NCI-H748 treated with DMSO at 0.1 percent for 48 hours (cell line): ENCODE measurements at places on chromosomes 4 and X.

DNA sequence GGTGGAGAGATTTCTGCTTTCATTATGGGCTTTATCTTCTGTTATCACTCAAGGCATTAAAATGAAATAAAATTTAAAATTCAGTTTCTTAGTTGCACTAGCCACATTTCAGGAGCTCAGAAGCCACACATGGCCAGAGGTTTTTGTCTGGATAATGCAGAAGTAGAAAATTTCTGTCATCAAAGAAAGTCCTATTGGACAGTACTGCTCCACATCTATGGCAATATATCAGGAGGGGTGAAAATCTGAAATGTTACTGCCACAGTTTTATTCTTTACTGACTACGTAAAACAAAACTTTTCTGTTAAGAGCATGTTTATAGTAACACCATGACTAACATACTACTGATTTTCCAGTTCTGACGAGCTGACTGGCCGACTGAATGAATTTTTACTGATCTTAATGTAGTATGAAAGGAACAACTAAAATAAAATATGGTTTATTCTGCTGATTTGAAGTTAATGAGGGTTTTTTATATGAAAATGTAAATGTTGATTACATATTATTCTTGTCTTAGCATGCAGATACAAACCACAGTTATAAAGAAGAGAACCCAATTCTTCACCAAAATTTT lies 264.0 kb upstream of the HAND2 start:
- no peak for DNase-seq

DNA sequence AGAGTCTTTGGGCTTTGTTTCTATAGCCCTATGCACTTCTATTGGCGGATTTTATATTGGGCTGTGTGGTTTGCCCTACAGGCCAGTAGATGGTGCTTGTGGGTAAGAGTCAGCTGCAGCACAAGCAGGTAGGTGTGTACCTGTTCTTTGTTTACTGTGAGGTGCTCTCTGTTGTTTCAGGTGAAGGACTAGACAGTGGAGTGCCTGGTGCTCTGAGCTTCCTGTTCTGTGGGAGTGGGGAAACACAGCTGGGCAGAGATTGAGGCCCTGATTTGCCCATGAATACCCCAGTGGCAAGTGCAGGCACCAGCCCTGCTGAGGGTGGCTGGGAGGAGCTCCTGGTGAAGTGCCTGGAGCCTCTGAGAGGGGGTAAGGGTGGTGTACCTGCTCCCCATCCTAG lies 26.3 kb upstream of the UCP1 start:
- DNase-seq: peak; percentile 26

DNA sequence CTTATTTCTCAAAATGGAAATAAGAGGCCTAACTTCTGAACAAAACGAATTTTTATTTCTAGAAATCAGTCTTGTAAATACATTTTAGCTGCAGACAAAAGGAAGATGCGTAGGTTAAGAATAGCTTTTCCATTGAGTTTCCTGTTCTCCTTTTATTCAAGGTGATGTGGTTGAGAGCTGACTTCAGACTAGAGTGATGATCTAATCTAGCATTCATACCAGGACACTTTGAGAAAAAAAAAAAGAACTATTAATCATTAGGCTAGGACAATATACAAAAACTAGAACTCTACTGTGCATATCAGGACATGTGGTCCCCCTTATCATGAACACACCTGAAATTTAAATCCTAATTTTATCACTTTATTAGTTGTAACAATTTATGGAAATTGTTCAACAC lies 884.5 kb upstream of the EPHA5 start:
- DNase-seq: no peak

DNA sequence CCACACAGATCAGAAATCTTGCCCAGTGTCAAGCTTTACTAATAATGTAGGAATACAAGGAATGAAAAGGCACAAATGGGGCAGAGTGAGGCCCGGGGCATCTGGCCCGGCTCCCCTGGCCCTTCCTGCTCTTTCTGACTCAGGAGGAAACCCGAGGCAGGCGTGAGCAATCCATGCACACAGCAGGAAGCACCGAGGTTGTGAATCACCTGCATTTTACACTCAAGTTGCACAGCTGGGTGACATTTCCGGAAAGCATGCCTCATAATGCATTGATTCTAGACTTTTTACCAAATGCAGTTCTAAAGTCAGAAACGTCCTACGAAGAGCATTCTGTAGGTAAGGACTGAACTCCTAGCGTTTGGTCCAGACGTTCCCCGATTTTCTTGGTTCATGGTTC lies 38.9 kb downstream of the PRIMPOL start:
- no peak for DNase-seq

DNA sequence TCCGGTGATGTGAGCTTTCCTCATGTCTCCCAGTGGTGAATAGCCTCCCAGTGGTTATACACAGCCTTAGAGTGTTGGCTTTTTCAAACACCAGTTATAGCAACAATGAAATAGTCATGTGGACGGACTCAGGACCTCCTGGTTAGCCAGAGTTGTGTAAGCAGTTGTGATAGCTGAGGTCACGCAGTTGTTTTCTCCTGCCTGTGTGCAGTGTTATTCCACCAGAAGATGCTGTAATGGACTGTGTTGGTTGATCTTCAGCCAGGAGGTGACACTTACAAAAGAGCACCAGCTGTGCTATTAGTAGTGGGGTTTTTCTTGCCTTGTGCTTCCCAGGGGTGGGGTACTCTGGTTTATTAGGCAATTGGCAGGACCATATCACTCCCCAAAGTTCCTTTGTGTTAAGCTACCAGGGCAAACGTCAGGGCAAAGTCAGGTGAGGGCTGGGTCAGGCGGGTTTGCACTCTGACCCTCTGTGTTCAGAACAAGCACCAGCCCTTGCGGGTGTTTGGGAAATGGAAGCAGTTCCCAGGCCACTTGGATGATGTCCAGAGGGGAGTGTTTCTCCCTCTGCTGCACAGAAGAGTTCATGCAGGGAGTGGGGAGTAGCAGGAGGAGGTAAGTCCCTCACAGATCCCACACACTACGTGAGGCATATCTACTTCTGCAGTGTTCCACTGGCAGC lies 252.6 kb downstream of the TMEM47 start:
- no peak for DNase-seq

DNA sequence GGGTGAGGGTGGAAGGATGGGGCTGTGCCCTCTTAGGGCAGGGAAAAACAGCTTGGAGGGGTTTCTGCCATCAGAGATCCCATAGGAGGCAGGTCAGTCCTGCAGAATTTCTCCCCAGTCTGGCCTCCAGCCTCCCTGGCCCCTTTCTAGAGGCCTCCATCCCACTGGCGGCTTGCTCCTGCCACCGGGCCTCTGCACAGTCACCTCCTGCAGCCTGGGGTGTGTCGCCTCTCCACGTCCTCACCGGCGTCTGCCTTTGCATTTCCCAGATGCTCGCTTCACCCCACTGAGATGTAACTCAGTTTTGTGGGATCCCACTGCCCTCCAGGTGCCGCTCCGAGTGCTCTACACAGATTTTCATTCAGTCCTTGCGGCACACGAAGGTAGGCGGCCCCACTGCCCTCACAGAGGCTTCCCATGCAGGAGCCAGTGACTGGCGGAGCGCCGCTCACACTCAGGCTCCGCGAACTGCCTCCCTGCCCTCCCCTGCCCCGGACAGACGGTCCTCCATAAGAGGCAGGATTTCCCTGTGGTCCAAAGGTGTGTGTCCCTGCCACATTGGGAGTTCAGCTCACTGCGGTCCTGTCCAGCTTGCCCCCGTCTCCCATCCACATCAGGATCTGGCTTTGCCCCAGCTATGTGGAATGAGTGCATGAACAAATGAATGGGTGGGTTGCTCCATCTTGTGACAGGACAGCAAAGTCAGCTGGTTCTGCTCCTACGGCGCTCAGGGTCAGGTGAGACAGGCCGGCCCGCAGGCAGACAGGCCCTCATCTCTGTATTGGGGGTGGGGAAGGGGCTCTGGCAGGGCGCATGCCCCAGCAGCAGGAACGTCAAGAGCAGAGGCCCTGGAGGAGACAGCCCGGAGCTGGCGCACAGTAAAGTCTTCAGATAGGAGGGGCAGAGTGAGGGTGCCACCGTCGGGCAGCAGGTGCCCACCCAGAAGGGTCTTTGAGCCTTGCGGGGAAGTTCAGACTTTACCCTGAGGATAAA lies 2.7 kb upstream of the TMEM271 start:
- DNase-seq: no peak

- peak; percentile 17 for DNase-seq
Observed at GRCh38 chr4:82785611-82786400, 12.8 kb downstream of the SCD5 start.

DNA sequence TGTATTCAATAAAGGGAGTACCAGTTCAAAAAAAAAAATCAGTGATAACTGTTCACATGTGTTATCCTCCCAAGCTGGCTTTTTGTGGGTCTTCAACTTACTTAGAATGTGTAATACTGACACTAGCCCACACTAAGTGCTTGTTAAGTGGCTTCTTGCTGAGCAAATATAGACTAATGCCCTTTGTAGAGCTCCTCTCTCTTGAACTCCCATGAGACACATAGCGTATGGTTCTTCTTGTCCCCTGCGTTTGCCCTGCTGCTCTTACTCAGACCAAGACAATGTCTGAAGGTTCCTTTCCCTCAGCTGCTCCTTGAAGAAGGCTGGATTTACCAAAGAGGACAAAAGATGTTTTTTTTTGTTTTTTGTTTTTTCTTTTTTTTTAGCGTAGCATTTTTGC lies 110.9 kb downstream of the FRAS1 start:
- peak; percentile 4 for DNase-seq

GRCh38 chrX:105190252-105190853 lies 30.1 kb downstream of the TEX13A start:
- no peak for DNase-seq

DNA sequence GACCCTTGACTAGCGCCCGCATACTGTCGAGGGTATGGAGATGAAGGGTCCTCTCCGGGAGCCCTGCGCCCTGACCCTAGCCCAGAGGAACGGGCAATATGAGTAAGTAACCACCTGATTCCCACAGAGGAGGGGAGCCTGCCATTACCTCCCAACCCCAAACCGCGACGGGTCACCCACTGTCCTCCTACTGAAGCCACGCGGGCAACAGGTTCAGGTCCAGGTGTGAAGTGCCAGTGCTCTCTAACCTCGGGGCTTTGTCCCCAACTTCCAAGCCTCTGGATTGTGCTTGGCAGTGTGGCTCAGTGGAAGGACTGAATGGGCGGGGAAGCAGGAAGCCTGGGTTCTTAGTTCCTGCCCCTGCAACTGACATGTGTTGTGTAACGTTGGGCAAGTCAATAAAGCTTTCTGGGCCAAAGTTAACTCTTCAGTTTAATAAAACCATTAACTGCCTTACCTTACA lies 694 bp downstream of the OCRL start:
- DNase-seq: no peak

- no peak for DNase-seq
Observed at GRCh38 chrX:24005028-24005427, 22.0 kb downstream of the KLHL15 start.

GRCh38 chr4:76011700-76012387 lies 4.5 kb upstream of the CXCL9 start:
- DNase-seq: no peak

- no peak for DNase-seq
Observed at GRCh38 chr4:59037812-59038211, 1927.6 kb upstream of the IGFBP7 start.

DNA sequence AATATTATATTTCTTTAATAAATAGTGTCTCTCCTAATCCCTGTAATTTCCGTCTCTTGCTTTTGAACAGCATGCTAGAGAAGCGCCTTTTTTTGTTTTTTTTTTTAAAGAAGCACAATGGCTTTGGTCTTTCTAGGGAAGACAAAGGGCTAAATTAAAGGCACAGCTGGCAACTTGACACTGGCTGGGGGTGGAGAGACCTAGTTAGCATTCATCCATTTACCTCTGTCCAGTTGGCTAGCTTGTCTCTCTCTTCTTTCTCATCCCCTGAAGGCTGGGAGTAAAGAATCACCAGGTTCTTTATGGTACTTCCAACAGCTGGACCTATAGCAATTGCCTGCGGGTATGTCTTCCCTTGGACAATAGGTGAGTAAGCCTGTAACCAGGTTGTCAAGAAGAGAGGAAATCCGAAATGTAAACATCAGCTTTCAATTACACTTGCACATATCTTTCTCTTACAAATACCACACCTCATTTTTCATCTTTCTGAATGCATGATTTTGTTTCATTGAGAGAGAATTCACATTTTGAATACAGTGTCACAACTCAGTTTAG lies 178.4 kb upstream of the GPR101 start:
- DNase-seq: no peak

- no peak for DNase-seq
Observed at GRCh38 chr4:142155347-142155746, 519.0 kb downstream of the IL15 start.

GRCh38 chr4:66927937-66928336 lies 617.4 kb downstream of the CENPC start:
- no peak for DNase-seq

DNA sequence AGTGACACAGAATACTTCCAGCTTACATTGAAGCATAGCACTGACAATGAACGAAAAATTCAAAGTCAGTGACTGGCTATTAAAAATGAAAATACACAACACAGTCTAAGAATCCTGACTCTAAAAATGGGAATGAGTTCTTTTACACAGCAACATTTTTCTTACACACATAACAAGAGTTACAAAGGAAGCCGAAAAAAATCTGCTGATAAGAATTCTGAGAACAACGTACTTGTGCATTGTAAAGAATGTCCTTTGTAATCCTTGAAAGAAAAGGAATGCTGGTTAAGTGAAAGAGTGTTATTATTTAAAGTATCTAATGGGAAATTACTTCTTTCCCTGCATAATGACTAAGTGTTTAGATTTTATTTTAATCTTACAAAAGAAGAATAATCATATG lies 199.4 kb downstream of the PRDM5 start:
- no peak for DNase-seq

- DNase-seq: no peak
Observed at GRCh38 chrX:42720209-42720608, 57.8 kb downstream of the PPP1R2C start.

- no peak for DNase-seq
Observed at GRCh38 chrX:135543924-135544323, 23.5 kb downstream of the INTS6L start.

GRCh38 chr4:113675731-113676697 lies 85.5 kb downstream of the CAMK2D start:
- DNase-seq: no peak
